Activated CD8-positive, alpha-beta T cell treated with anti-CD3 and anti-CD28 coated beads for 36 hours (primary cell): ENCODE measurements at places on chromosomes 11 and 22. TPM values are rescaled to one million over a fixed set of nuclear protein-coding genes. Genes with fewer than 3 reads are reported as not detected.

- no peak for DNase-seq
Observed at GRCh38 chr11:115418626-115419025, 85.6 kb downstream of the CADM1 start.

- no peak for DNase-seq
Observed at GRCh38 chr22:46684706-46685105, 53.3 kb downstream of the CERK start.

MS4A6E gene
- not detected for total RNA-seq

OR51B2 gene
- not detected for total RNA-seq

MIOX gene
- not detected for total RNA-seq

GRCh38 chr11:119318240-119319135 lies 1.6 kb upstream of the MCAM start:
- peak; percentile 69 for DNase-seq

DNA sequence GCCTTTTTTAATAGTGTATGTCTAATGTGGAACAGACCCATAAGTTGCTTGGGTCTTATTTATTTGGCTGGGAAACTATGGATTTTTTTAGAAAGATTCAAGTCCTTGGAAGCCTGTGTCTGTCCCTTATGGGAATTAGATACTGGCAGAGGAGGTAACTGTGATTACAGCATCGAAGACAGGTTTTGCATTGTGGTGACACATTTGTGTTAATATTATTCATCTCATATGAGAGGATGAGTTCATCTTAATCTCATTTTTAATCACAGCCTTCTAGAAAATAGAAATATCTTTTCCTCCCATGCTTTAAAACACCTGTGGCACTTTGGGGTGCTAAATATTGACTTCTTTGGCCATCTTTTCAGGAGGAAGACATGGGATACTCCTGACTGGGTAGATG lies 9.2 kb downstream of the TAB1 start:
- no peak for DNase-seq

DNA sequence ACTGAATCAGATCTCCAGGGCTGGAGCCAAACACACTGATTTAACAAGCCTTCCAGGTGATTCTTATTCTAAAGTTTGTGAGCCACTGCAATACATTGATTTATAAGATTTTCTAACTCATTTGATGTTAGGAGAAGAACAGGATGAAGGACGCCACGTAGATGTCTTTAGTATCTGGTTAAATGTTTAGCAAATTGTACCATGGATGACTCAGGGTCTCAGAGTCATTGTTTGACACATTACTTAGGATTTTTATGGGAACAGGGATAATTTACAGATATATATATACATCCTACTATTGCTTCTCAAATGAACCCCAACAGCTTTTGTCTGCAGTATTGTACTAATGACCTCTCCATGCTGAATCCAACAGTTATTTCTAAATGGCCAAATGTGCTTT lies 143.1 kb upstream of the DDI1 start:
- no peak for DNase-seq

C2CD2L gene
- 14.2 TPM for total RNA-seq

DNA sequence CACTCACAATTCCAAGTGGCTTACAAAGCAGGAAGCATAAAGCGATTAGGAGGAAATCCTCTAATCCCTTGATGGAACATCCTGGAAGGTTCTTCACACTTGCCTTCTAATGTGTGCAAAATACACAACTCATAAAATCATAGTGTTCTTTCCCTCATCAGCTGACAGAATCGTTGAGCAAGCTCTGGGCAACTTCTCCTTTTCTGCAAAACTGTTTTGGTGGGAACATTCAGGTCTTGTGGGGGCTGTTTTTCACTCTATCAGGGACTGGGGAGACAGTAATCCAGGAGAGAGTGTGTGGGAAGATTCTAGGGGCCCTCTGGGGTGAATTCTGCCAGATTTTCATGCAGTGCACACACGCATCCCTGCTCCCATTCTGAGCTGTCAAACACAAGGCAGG lies 53.2 kb downstream of the IRAG1 start:
- DNase-seq, result no peak

DNA sequence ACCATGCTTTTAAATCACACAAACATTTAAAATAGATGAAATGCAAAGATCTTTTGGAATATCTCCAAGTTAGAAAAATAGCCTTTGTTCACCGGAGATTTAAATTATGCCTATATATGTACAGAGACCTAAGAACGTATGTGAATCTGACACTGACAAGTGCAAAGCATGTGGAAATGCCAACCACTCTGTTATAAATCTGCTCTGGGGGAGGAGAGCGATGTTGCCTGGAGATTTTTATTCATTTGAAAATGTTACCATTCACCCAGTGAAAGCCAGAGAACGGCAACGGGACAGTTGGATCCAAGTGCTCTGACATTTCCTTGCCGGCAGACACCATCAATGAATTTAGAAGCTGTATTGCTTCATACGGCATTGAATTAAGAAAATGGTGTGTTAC lies 39.8 kb upstream of the BMAL1 start:
- DNase-seq, result no peak

DNA sequence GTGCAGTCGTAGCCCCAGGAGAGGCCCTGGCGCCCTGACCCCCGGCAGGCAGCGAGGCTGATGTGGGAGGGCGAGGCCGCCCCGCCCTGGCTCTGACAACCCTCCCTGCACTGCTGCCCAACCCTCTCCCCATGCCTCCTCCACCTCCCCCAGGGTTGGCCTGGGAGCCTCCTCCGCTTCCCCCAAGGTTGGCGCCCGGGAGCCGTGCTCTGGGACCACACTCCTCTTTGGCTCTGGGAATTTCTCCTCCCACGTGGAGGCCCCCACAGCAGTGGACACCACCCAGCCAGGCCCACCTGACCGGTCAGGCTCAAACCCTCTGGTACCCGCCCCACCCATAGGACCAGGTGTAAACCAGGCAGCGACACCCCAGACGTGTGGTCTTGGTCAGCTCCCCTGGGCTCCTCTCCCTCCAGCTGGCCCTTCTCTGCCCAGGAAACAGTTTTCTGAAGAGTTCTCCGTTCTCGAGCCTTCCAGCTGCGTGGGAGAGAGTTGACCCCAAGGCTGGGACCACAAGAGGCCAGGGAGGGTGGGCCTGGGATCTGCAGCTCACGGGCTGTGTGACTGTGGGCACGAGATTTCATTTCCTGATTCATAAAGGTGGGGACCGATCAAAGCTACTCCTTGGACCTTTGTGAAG lies 39.5 kb upstream of the BRSK2 start:
- no peak for DNase-seq
